ENCODE measurements at places on chromosomes 5 and 9.

DNA sequence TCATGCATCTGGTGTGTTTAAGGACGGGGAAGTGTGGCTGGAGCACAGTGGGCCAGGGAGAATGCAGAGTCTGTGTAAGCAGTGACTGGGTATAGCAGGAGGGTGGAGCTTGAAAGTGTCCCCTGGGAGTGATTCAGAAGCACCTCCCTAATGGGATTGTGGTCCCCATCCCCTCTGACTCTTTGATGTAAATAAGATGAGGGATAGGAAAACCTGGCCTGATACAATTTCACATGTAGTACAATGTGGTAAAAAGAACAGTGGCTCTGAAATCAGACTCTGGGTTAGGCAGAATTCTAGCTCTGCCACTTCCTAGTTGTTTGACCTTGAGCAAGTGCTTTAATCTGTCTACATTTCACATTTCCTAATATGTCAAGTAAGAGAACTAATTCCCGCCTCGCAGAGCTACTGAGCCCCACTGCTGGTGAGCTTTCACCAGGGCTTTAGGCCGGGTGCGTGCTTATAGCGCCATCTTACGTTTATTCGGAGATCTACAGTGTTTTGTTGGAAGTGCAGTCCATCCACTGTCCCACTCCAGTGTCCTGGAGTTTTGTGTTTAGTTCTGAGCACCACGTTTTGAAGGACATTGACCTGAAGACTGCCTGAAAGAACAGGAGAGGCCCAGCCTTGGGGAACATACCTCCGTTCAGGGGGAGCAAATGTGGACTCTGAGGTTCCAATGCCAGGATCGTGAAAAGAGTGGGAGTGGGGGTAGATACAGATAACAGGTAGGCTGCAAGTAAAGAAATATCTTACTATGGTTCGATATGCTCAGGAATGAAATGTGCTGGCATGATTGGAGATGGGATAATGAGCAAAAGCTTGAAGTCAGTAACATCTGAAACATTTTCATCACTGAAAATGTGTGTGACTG lies 51.2 kb upstream of the TESK1 start:
- no peak for DNase-seq

- no peak for DNase-seq
Observed at GRCh38 chr5:154163327-154164248, 26.9 kb upstream of the GALNT10 start.

DNA sequence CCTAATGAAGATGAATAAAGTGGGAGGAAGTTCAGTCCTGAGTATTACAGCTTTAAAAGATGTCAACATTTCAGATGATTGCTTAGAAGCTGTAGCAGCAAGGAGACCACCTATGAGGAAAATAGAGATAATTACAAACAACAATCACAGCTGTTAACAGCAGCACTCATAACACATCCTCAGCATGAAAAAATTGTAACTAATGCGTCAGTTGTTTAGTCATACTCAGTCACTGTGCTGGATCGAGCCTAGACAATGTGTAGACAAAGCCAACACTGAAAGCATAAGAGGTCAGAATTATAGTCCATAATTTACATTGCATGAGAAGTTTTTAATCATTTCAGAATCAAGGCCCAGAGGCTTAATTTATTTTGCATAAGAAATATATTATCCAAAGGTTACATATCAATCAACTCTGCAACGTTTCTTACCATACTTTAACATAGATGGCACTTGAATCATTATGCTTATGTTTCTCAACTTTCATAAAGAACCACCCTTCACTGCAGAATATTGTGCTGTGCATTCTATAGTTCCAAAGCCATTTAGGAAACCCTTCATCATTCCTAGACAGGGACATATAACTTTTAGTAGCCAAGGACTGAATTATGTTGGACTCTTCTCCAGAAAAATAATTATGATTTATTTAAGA lies 60.2 kb upstream of the HAPLN1 start:
- DNase-seq = no peak

GRCh38 chr5:142501890-142502289 lies 177.1 kb upstream of the SPRY4 start:
- DNase-seq = no peak

GRCh38 chr9:93060746-93061259 lies 2.3 kb downstream of the SUSD3 start:
- no peak for DNase-seq

Measured in NCI-H1436 treated with DMSO at 0.1 percent for 48 hours (cell line).